ENCODE measurements at places on chromosomes 3 and 15.

DNA sequence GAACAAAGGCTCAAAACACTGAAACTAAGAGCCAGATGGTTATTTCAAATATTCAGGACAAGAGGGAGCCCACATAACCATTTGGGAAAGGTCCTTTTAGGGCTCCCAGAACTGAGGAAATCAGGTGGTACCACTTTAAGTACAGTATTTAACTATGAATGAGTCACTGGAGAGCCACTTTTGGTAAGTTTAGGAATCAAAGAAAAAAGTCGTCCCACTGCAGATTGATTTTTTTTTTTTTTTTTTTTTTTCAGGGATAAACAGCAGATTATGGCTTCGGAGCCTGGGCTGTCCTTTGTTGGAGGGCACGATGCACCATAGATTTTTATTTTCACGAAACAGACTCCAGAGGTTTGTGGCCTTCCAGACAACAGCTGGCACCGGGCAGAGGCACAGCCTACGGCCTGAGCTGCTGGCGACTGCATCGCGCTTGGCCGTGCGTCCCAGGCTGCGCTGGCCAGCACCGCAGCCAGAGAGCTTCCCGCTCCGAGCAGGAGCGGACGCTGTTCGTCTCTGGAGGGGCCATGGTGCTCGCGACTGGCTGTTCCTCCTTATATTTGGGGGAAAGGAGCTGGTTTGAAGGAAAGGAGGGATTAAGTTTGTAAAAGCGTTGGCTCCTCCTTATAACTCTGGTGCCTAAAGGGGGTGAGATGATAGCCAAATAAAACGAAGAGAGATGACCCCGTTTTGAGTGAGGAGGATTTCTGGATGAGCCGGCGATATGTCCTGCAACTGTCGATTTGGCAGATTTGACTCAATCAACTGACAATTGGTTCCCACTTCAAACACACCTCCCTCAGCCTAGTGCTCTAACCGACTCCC is 152.9 kb upstream of the GOLIM4 start:
- DNase-seq: peak; percentile 73

DNA sequence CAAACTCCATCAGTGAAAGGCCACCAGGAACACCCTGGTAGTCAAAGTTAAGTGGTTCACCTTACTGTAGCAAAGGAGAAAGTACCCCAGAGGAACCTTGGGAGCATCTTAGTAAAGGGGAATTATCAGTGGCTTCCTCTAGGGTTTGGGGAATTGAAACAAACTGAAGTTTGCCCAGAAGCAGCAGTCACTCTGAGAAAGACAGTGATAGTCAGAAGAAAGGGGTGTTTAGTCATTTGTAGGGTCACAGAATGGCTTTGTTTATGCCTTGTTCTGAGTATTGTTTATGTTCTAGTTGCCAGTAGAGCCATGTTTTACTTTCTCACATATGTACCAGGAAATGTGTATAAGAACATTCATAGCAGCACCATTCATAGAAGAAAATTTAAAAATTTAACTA is 93.8 kb downstream of the FHIT start:
- no peak for DNase-seq

- no peak for DNase-seq
Measured at GRCh38 chr3:48617559-48617958, 4.0 kb downstream of the TMEM89 start.

DNA sequence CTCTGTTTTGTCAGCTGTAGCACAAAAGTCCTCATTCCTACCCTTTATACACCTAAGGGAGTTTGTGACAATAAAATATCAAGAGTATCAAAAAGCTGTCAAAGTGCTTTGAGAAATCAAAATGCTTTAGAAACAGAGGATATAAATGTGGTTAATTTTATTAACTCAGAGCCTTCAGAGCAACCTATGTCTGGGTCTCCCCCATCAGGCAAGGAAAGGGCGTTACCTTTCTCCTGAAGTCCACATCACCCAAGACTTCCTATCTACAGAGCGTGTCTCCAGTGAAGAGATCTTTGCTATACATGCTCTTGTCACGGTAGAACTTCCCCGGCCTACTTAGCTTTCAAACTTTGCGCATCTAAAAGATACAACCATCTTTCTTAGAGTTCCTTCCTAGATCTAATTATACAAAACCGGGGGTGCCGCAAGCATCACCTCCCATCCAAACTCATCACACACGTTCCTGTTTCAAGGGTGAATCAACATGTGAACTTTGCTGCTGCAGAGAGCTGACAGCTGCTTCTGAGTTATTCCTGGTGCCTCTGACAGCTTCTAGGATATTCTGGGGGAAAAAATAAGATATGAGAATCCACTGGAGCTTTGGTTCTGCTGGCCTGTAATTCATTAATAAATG is 93.0 kb downstream of the RARB start:
- DNase-seq: no peak

DNA sequence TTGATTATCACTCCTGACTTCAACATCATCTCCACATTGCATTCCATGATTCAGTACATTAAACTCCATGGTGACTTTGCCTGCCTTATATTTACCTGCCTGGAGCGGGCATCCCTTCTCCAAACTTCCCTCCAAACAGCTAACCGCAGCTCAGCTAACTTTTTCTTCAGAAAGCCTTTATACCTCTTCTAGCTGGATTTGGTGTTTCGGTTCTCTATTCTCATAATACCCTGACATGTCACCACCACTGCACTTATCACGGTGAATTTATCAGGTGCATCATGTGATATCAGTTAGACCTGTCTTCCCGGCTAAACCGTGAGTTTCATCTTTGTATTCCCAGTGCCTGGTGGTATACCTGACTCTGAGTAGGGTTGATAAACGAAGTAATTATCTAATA is 367.6 kb downstream of the UNC13C start:
- DNase-seq: no peak

Measured in DMS53 (cell line).